Activated CD4-positive, alpha-beta T cell treated with anti-CD3 and anti-CD28 coated beads for 48 hours (primary cell): ENCODE measurements at places on chromosomes 7 and 10.

DNA sequence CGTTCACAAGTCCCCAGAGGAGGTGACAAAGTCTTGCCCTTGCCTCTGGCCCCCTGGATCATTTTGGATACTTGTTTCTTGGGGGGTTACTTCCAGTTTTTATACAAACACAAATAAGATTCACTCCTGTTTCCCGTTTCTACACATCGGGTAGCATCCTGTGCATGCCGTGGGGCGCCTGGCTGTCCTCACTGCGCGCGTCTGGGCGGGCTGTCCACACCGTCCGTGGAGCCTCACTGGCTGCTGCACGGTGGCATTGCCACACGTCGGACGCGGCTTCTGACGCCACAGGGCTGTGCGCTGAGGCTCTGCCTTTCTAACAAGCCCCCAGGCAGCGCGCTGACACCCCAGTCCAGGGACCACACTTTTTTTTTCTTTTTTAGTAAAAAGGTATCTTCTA, 18.4 kb downstream of the BNIP3 start:
- no peak for DNase-seq

DNA sequence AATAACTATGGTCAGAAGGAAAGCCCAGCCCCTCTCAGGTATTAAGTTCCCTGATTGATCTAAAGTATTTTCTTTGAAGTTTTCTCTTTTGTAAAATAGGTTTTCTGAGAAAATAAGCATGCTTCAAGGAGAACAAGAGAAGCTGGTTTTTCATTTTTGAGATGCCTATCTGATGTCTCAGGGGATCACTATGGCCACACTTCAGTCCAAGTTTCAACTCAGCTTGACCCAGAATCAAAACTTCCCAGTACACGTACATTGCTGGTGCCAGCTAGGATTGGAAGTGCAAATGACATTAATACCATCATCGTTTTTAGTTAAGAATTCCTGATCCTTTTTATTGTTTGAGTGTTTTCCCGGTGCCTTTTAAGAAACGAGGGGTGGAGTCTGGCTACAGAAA, 7.2 kb downstream of the ITIH5 start:
- DNase-seq: no peak

DNA sequence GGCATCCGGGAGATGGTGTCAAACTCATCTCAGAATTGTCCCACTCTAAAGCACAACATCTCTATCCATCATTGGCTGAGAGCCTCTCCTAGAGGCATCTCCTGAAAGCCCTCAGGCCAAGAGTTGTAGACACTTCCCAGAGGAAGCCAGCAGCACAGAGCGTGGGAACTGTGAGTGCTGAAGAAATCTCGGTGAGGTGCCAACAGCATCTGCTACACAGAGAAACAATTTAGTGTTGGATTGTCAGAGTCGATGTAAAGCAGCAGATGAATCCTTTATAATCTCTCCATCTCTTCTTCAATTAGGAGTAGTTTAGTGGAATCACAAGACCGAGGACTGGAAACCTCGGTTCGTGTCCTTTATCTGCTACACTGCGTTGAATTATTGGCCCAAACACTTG, 172.2 kb downstream of the C7orf25 start:
- no peak for DNase-seq

DNA sequence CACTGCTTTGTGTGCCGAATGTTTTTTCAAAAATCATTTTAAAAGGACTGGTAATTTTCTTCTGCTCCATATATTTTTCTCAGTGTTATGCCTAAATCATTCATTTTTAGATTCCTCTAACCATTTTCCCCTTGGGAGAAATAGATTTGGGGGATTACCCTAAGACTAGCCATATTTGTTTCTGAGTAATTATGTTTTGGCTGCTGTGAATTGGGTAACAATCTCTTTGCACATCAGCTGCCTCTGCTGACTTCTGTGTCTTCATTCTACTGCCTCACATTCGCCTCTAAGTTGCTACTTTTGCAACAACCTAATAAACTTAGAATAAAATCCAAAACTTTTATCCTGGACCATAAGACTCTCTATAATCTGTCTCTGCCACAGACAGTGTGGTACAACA, 18.5 kb upstream of the MRC1 start:
- DNase-seq: no peak

GRCh38 chr10:89845541-89846280, 144.3 kb downstream of the KIF20B start:
- no peak for DNase-seq
